Activated T-cell treated with anti-CD3 and anti-CD28 coated beads for 4 hours (primary cell): ENCODE measurements at places on chromosomes 1 and 21.

- no peak for DNase-seq
Observed at GRCh38 chr1:52692697-52693096, 5.5 kb downstream of the COA7 start.

DNA sequence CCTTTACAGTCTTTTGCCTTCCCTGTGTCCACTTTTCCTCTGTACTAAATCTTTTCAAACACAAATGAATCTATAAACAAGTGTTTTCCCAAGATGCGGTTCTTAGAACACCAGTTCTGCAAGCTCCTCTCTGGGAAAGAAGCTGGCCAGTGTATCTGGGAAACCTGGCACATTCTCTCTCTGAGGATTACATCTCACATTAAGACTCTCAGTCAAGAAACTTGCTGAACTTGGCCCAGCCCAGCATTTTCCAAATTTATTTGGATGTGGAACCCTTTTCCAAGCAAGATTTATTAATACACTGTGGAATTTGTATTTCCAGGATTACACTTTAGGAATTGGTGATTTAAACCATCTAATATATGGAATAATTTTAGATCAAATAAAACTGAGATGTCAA lies 105.7 kb downstream of the ZNF281 start:
- no peak for DNase-seq

DNA sequence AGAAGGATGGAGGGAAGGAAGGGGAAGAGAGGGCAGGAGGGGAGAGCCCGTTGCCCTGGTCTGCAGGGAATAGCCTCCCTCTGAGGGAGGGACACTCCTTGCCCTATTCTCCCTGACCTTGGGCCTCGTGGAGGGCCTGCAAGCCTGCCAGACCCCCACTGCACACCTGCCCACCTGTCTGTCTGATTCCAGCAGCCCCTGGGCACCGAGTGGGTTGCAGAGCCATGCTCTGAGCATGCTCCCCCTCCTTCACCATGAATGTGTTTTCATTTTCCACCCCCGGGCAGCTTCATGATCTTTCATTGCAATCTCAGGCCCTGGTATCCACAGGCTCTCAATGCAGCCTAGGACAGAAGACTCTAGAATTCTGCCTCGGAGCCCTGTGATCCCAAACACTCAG lies 5.1 kb upstream of the NPHP4 start:
- no peak for DNase-seq

DNA sequence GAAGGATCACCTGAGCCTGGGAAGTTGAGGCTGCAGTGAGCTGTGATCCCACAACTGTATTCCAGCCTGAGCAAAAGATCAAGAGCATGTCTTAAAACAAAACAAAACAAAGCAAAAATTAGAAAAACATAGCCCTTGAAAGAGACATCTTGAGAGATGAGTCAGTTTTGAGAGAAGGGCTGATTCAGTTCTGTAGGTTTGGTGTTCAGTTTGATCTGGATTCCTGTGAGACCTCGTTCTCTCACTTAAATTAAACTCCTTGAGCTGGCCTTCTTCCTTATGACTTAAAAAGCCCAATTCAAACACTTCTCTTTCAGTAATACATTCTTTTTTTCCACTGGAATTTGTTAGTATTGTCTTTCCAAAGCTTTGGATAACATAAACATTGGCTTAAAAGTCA lies 164.2 kb downstream of the NRIP1 start:
- no peak for DNase-seq

DNA sequence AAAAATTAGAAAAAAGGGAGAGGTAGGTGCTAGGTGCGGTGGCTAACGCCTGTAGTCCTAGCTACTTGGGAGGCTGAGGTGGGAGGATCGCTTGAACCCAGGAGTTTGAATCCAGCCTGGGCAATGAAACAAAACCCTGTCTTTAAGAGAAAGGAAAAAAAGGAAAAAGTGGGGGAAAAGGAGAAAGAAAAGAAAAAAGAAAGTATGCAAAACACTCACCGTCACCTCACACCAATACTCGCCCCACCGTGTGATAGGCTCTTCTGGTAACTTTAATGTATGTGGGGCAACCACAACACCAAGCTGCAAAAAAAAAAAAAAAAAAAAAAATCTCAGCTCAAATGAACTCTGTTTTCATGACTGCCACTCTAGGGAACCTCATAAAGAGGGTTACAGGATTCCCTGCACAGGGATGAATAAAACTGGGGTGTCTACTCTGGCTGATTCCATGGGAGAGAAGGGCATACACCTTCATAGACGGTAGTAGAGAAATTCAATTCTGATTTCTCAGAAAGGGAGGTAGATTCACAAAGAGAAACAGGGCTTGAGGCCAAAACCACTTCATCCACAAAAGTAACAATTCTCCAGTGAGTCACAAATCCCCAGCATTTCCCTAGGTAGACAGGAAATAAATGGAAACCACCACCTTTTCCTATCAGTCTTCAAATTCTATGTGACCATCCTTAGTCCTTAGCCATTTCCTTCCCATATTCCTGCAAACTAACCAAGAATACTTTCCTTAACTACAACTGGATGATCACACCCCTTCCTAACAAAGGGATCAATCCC lies 2.5 kb downstream of the MRPL9 start:
- no peak for DNase-seq

DNA sequence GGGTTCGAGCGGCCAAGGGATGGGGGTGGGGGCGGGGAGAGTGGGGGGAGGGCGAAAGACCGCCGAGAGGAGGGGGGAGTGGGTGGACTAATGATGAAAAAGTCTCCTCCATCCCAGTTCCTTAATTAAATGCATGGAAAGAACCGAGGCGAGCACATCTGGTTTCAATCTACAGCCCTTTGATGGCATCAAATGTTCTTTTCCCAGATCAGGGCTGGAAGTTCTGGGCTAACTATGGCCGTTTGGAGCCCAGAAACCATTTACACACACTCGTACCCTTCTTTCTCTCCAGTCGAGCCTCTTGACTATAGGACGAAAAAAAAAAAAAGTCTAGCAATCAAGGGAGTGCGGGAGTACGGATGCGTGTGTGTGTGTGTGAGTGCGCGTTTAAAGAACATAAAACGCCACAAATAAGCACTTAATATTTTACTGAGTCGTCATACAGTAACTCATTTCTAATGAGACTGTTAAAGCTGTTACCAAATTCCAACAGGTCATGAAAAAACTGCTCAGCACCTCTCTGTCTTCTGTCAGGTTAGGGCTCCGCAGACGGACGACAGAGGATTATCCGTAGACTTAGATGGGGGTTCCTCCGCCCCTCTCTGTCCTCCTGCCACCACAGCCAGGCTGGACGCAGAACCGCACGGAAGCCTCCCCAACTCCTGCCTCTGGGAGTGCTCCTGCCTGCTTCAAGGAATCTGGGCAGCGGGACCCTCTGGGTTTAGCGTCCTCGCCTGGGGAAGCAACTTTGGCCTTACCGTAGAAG lies 2.1 kb upstream of the PRRX1 start:
- DNase-seq: no peak

DNA sequence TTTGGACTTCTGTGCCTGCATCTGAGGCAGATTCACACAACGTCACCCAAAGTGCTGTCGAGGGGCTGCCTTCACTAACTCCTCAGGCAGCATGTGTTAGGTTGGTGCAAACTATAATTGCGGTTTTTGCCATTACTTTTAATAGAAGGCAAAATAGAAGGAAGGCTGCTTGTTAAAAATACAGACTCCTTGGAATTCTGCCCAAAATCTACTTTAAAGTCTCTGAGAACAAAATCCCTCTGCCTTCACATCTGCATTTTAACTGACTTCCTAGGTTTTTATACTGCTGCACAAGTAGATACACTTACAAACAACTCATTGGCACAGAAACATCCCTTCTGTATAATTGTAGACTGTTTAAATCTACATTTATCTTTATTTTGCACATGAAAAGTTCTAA lies 41.3 kb upstream of the SLC19A2 start:
- no peak for DNase-seq

DNA sequence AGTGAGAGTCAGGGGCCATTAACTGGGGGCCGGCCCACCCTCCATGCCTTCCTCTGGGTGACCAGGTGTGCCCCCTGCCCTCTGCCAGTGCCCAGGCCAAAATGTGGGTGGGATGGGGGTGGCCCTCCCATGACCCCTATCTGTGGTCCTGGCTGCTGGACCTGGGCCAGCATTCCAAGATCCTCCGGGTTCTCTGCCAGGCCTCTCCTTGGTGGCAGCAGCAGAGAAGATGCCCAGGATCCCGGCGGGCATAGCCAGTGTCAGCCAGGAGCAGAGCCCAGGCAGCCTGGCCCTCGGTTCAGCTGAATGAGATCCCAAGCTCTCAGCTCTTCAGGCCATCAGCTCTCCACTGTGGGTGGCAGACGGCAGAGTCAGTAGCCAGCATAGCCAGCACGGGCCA lies 31.3 kb upstream of the ACTRT2 start:
- no peak for DNase-seq

DNA sequence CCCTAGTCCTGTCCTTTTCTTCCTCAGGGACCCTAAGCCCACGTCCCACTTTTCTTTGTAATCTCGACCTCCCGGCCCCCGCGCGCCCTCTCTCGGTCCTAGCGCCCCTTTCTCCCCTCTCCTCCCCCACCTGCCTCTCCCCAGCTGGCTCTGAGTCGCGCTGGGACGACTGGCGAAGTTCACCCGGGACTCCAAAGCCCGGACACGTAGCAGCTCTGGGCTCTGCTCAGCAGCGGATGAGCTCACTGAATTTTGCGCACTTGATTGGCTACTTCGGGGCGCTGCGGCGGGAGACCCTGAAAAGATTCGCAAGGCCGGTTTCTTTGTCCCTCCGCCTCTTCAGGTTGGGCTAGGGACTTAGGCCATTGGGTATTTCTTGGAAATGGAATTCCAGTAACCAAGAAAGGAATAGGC lies 16.3 kb upstream of the ACKR1 start:
- DNase-seq: no peak

DNA sequence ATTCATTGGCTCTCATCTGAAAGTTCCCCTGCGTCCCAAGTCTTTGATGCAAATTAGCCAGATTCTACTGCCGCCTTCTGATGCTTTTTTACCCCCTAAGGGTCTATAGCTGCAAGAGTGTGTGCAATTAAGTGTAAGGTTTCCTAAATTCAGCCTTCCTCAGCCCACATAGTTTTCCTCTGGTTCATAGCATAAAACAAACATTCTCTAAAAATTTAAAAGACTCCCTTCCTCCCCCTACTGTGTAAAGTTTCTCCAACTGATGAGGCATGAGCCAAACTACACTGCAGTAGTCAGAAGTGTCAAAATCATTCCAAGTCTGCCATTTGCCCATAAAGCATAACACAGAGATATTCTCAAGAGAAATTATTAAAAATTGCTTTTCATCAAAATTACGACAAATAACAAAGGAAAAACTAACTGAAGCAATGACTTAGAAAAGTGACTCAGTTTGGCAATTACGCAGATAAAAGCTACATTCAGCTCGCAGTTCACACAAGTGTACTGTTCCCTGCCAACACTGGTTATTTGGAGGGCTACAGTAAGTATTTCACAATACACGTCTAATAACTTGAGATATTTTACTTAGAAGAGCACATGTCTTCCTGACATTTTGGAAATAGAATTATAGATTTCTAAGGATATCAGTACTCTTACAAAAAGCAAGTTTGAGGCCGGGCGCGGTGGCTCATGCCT lies 15.4 kb downstream of the KCNH1 start:
- DNase-seq: no peak

- no peak for DNase-seq
Observed at GRCh38 chr1:105492921-105493320, 1563.6 kb upstream of the PRMT6 start.

- DNase-seq: no peak
Observed at GRCh38 chr1:71068325-71069240, 12.3 kb downstream of the ZRANB2 start.

DNA sequence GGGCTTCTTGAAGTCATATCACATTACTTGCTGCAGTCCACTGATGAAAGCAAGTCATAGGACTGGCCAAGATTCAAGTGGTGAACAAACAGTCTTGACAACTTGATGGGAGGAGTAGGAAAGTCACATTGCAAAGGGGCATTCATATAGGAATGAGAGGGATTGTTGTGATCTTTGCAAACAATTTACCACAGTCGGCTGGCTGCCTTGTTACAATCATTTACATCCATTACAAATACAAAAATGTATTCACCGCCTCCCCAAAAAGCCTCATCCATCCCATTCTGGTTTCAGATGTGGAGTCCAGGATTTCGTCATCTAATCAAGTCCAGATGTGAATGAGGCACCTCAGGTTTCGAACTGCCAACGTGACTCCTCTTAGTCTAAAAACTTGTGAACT lies 26.8 kb downstream of the GORAB start:
- no peak for DNase-seq

- DNase-seq: no peak
Observed at GRCh38 chr1:98277118-98277517, 356.3 kb upstream of the DPYD start.

GRCh38 chr21:27221077-27221476 lies 254.2 kb upstream of the ADAMTS5 start:
- no peak for DNase-seq

DNA sequence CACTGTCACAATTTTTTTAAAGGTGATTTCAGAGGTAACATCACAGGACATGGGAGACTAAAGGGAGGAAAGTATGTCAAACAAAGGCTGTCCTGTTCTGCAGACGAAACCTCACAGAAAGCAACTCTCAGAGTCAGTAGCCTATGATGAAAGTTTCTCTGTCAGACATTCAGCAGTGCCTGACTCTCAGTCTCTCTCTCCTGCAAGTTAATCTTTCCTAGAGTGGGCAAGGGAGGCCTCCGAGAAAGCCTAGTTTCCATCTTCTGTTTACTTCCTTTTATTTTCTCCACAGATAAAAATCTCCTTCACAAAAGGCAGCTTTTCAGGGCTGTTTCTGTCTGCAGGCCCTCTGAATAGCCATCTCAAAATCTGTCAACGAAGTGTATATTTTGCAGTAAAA lies 24.9 kb upstream of the FMO2 start:
- no peak for DNase-seq

DNA sequence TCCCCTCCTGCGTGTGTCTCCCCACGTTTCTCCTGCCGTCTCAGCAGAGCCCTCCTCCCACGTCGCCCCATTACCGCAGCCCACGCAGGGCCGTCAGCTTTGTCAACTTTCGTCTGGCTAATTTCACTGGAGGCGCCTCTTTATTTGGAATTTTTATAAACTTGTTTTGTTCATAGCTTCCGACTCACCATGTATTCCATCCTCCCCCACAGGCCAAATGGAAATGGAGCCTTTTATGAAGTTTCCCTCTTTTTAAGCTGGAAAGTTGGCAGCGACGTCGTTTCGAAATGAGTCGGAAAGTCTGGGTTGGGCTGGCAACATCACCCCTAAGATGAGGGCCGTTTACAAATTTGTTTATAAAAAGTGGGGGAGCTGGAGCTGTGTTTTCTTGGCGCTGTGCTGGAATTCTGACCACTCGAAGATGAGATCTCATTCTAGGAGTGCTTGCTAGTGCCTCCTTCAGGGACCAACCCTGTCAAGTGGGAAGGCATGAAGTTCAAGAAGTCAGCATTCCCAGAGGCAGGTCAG lies 23.7 kb upstream of the SLC45A1 start:
- DNase-seq: no peak

DNA sequence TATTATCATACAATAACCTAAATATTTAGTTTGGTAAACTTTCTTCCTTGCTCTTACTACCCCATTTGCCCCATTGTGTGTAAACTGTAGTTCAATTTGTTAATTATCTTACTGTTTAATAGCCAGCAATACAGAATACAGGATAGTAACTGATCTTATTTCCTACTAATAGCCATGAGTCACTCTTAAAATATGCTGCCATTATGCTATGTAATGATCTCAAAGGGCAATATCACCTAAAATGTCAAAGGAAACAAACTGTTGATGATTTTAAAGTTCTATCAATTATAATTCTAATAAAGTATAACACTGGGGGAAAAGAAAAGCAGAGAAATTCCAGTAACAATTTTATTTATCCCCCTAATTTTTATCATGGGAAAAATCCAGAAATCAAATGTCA lies 4.3 kb downstream of the SLC30A1 start:
- DNase-seq: no peak
